ENCODE measurements at places on chromosomes 5 and 9.

DNA sequence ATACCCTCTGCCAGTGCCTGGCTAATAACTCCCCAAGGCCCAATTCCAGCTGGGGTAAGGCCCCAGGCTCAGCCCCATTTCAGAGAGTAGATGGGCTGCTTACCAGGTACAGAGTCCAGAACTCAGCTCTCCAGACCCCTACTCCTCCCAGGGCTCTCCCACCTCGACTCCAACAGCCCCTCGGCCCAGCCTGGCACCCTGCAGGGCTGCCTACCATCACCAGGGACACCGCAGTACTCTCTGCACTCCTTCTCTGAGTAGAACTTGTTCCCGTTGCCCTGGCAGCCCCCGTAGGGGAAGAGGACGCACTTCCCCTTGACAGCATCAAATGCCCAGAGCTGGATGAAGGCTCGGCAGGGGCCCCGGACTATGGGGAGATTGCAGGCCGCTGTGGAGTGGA is 17.4 kb downstream of the AMBP start:
- DNase-seq, result no peak

- DNase-seq, result peak; percentile 70
These were observed 405.4 kb downstream of the DMAC1 start for GRCh38 chr9:7394002-7394774.

GRCh38 chr5:90134892-90135291 is 274.7 kb downstream of the CETN3 start:
- peak; percentile 72 for DNase-seq

GRCh38 chr9:32011049-32011448 is 373.4 kb upstream of the ACO1 start:
- DNase-seq, result no peak

GRCh38 chr9:105694848-105695581 is 674 bp downstream of the TMEM38B start:
- DNase-seq, result peak; percentile 66

- peak; percentile 94 for DNase-seq
These were observed at the start of gene TBC1D2 for GRCh38 chr9:98255578-98256296. Gene TBC1D2, minus strand, starts transcription at chr9:98255649. Its CDS starts 108 bp downstream, at chr9:98255541.

DNA sequence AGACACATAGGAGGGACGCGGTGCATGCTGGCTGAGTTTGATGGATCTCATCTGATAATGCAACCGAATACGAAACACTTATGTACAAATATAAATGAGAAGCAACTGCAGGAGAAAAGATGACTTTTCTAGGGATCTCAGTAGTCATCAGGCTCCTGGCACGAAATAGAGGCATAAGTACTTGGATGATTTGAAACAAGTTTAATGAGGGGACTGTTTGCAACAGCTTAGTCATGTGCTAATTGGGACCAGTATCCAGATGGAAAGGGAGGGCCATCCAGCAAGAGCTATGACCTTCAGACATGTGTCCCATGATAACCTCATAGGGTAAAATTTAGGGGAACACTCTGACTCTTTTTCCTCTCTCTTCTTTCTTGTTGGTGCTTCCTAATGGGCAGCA is 123.0 kb downstream of the EGFLAM start:
- no peak for DNase-seq

- DNase-seq, result no peak
These were observed 19.7 kb upstream of the CCNH start for GRCh38 chr5:87432460-87432859.

DNA sequence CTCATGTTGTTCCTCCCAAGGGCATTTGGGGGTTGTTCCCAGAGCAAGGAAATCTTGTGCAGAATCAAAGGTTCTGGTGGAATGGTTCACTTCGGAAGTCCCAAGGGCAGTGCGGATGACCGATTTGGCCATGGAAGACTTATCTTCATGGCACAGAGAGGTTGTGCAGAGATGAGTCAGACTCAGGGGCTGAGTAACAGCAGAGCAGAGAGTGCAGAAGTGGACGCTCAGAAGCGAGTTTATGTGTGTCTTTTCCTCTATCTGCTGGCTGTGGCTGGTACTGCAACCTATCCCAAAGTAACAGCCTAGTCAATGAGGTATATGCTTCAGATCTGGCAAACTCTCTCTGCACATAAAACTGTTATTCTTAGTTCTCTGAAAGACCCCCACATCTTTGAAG is 118.1 kb downstream of the DPYSL3 start:
- peak; percentile 40 for DNase-seq

- DNase-seq, result no peak
These were observed 5.7 kb downstream of the GPBP1 start for GRCh38 chr5:57179262-57180200.

DNA sequence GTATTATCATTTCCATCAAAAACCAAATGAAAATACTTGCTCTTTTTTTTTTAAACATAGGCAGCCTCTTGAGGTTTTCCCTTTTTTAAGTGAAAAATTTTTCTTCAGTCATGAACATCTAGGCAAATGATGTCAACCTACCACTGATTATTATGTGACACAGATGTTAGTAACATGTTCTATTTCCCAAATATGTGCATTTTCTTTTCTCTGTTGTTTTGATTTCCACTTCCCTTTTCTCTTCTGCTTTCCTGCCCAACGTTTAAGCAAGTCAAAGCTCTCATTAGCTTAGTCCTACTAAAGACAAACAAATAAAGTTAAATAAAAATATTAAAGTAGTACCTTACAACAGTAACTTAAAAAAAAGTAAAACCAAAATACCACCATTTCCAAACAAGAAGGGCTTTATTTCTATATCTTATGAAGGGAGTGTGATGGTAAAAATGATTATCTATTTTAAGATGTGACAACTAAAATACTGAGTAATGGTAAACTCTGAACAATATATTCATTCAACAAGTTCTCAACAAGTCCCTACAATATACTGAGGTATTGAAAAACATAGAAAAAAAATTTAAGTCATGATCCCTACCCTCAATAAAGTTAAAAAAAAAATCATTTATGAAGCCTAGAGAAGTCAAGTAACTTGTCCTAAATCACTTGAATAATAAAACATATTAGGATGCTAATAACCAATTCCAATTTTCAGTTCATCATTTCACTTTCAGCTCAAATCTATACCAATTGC is 9.4 kb downstream of the SLC38A9 start:
- no peak for DNase-seq

DNA sequence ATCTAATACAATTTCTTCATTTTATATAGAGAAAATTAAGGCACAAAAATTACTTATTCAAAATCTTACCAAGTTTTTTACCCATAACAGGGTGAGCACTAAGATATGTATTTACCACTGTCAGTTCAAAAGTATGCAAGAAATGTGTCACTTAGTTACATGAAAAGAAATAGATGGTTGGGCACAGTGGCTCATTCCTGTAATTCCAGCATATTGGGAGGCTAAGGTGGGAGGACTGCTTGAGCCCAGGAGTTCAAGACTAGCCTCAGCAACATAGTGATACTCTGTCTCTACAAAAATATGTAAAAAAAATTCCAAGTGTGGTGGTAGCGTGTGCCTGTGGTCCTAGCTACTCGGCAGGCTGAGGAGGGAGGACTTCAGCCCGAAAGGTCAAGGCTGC is 19.4 kb downstream of the YIPF5 start:
- no peak for DNase-seq

DNA sequence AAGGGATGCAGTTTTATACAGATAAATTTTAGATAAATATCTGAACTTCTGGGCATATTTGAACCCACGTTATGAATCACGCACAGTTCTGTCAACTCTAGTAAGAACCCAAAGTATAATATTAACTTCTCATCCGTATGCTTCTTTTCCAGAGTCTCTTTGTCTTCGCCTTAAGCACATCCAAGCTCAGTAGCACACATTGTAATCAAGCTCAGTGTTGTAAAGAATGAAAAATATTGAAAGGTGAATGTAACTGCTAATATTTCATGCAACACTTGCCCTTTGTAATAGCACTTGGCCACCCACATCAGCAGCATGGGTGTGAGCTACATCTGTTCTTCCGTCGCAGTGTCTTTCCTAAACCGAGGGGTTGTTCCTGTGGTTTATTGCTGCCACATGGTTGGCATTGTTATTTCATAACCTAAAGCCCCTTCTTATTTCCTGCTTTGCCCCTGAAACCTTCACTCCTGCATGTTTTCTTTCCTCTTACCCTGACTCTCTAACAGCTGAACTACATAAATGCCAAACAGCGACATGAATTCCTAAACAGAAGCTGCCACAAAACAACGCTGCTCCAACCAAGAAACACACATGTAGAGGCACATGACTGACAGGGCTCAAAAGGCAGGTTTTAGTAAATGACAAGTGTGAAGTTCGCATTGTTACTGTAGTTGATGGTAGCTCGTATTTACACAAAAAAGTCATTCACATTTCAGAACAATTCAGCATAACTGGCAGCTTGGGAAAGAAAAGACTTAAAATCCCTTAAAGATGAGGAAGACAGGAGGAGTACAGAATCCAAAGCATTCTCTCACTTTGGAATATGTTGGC is 190.1 kb upstream of the MEF2C start:
- DNase-seq, result no peak

- DNase-seq, result no peak
These were observed 35.0 kb downstream of the NACC2 start for GRCh38 chr9:136059851-136060670.

DNA sequence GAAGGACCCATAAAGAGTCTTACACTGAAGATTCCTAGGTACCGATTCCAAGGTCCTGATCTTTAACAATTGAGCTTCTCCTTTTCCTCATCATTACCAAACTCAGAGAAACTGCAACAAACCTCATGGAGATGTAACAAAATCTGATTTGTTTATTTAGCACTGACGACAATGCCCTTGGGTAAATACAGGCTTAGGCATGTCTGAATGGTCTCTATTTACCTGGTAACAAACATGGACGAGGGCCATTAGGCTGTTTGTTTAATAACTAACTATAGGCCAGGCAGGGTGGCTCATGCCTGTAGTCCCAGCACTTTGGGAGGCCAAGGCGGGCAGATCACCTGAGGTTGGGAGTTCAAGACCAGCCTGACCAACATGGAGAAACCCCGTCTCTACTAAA is 333.3 kb downstream of the AGTPBP1 start:
- no peak for DNase-seq

DNA sequence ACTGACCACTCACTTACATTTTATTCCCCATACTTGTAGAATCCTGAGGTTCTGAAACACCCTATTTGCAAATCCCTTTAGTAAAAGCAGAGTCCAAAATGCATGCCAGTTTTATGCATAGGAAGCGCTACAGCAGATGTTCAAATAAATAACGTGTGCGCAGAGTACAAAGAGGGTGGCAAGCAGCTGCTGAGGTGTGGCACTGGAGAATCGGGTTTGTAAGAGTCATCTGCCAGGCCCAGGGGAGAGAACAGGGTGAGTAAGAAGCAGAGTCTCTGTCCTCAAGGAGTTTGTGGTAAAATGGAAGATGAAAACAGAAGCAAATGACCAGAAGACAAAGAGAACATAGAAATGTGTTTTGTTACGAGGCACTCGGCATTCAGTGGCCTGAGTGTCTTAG is 288.8 kb downstream of the GLIS3 start:
- DNase-seq, result no peak

- no peak for DNase-seq
These were observed 184.9 kb upstream of the TAS2R1 start for GRCh38 chr5:9815051-9815450.

GRCh38 chr9:130319300-130319699 is 53.7 kb downstream of the HMCN2 start:
- no peak for DNase-seq

GRCh38 chr9:438066-438465 is 223.4 kb downstream of the DOCK8 start:
- DNase-seq, result no peak

- no peak for DNase-seq
These were observed 179.8 kb downstream of the BNC2 start for GRCh38 chr9:16690628-16691027.

- DNase-seq, result no peak
These were observed 28.5 kb upstream of the IFNA14 start for GRCh38 chr9:21268347-21268657.

DNA sequence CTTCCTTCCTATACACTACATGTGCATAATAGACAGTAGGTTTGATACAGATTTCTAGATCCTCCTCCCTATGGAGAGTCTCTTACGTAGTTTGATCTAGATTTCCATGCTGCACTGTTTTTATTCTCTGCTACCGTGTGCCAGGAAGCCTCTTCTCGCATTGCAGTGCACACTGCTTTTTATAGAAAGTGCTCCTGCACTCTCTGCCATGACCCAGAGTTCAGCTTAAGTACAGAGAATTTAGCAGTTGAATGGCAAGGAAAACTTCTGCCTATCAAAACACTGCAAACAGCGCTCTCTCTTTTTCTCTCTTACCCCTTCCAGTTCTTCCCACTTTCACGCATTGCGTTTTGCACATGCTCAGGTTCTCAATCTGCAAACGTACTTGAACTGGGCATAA is 187.4 kb downstream of the ARHGAP26 start:
- DNase-seq, result no peak

GRCh38 chr5:149803641-149804468 is 73.7 kb downstream of the PPARGC1B start:
- DNase-seq, result no peak

DNA sequence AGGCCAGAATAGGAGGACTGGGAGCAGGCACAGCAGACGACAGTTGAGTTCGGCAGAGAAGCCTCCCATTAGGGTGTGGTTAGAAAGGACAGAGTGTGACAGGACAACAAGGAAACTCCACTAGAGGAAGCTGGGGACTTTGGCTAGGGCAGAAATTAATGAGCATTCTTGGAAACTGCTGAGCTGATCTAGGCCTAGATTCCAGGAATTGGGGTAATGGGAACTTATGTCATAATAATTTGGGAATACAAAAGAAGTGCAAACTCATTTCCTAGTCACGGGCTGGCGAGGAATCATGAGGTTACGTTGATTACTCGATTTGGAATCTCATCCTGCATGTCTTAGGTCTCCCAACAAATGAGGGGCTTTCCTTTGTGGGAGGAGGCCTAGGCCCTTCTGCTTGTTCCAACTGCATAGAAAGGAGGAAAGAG is 144.6 kb upstream of the RPS23 start:
- no peak for DNase-seq

GRCh38 chr5:19853616-19854240 is 134.3 kb downstream of the CDH18 start:
- peak; percentile 7 for DNase-seq

DNA sequence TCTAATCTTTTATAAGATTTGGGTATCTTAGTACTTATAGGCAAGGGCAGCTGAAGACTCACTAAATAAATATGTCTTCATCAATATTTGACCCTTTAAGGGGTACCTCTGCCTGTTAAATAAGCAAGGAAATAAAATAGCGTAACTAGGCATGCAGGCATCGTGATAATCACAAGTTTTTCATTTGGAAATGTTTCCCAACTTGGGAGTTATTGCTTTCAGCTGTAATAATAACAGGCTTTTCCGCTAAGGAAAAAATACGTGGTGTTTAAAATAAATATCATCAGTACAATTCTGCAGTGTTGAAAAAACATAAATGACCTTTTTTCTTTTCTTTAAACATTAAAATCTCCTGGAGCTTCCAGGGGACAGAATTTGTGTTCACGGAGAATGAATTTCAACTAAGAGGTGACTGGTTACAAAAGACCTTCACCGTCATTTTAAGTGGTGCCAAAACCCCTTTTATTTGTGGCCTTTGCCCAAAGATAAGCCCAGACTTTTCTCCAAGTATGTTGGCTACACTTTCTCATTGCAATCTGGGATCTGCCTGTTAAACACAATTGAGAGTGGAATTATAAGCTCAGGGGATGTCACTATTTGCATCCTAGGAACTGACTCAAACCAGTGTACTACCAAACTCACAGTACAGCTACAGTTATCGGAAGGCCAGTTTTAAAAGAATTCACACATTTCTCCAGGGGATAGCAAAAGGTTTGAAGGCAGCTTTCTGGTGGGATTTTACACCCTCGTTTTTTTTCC is 218.6 kb downstream of the FBXL7 start:
- DNase-seq, result no peak

- DNase-seq, result no peak
These were observed 204.8 kb downstream of the C9orf50 start for GRCh38 chr9:129415942-129416651.

Data from Ammon's horn (tissue), 1 donor.